Forelimb muscle (tissue), 1 donor: ENCODE measurements at places on chromosomes 16 and 17. TPM values are rescaled to one million over a fixed set of nuclear protein-coding genes. Genes with fewer than 3 reads are reported as not detected.

Gene SEPTIN12
- not detected for polyA plus RNA-seq

Gene SKAP1
- 0.30 TPM for polyA plus RNA-seq

Gene PPP4C
- 61.8 TPM for polyA plus RNA-seq

Gene TIGD7
- 9.0 TPM for polyA plus RNA-seq

Gene COL1A1
- 3,500 TPM for polyA plus RNA-seq

Gene TBC1D3H
- polyA plus RNA-seq = not detected

Gene TOM1L1
- 5.7 TPM for polyA plus RNA-seq

Gene RAB11FIP4
- polyA plus RNA-seq = 0.46 TPM

Gene KRT25
- polyA plus RNA-seq = not detected

Gene MEFV
- polyA plus RNA-seq = 0.28 TPM

Gene ASPA
- 2.0 TPM for polyA plus RNA-seq

Gene ARL5C
- 0.59 TPM for polyA plus RNA-seq

Gene NFATC2IP
- polyA plus RNA-seq = 29.3 TPM

Gene CCL8
- polyA plus RNA-seq = 0.68 TPM

Gene SLC5A10
- polyA plus RNA-seq = 0.16 TPM

Gene HYDIN
- polyA plus RNA-seq = 2.8 TPM

Gene CDRT15L2
- not detected for polyA plus RNA-seq

Gene NPIPB6
- polyA plus RNA-seq = 2.0 TPM

Gene COTL1
- polyA plus RNA-seq = 21.5 TPM
